RWPE1 (cell line): ENCODE measurements at places on chromosomes 4 and X.

DNA sequence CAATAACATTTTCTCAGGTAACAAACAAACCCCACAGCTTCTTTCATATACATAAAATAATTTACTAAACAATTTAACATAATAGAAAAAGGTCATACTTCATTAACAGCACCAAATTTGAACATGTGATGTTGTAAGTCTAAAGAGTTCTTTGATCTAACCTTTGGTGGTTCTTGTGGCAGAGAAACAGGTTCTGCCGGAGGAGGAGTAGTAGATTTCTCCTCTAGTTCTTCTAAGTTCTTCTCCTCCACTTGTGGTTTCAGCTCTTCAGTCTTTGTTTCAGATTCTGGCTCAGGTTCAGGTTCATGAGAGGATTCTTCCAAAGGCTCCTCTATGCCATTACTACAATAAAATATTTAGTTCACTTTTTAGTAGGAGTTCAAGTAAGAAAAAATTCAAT, 18.3 kb downstream of the G3BP2 start:
- DNase-seq: no peak

GRCh38 chrX:134026565-134027311, 41.3 kb upstream of the GPC3 start:
- DNase-seq: peak; percentile 10

GRCh38 chrX:151397741-151398070, 700 bp downstream of the VMA21 start:
- DNase-seq: no peak

DNA sequence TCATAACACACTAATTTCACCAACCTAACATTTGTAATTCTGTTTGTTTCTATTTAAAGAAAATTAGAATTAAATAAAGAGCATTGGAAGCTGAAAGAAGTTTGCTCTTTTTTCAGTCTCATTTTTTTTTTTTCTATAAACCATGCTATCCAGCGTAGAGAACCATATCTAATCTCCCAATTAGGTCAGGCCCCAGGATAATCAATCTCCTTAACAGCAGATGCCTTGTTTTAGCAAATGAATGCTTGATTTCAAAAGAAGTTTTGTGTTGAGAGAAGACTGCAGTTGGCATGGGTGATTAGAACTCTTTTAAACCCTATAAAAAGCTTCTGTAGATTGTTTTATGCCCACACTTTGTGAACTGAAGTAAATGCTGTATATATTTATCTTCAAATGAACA, 15.6 kb upstream of the MAD2L1 start:
- no peak for DNase-seq

DNA sequence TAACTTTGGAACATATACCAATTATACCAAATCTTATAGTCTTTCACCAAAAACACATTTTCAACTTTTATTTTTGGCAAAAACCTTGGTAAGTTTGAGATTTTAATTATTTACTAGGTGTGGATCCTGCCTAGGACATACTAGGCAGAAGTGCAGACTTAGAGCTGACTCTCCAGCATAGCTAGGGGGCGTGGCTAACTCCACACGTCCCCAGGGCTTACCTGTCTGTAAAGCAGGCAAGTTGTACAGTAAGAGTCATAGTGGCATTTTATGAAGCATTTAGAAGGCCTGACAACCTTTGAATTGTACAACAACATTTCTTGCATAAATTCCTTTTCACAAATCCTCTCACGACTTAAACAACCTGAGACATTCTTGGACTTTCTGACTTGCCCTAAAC, 19.2 kb upstream of the GRPEL1 start:
- no peak for DNase-seq

- DNase-seq: no peak
Observed at GRCh38 chrX:10441464-10441863, 178.9 kb downstream of the MID1 start.

GRCh38 chrX:108353452-108353851, 84.8 kb downstream of the COL4A6 start:
- no peak for DNase-seq

DNA sequence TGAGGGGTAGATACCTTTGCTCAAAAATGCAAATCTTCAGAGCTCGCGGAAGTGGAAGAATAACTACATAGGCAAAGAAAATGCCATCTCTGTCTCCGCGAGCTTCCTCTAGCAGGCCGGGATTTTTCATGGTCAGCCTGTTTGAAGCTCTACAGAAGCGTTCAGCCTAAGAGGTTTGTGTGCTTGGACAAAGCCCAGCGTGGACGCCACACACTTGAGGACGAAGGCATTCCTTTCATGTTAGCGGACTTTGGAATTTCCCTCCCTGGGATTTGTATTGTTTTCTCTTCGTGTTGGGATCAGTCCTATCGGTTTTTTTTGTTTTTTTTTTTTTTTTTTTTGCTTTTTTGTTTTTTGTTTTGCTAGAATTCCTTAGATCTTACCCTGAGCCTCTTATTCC, 53.7 kb downstream of the SMIM31 start:
- no peak for DNase-seq

DNA sequence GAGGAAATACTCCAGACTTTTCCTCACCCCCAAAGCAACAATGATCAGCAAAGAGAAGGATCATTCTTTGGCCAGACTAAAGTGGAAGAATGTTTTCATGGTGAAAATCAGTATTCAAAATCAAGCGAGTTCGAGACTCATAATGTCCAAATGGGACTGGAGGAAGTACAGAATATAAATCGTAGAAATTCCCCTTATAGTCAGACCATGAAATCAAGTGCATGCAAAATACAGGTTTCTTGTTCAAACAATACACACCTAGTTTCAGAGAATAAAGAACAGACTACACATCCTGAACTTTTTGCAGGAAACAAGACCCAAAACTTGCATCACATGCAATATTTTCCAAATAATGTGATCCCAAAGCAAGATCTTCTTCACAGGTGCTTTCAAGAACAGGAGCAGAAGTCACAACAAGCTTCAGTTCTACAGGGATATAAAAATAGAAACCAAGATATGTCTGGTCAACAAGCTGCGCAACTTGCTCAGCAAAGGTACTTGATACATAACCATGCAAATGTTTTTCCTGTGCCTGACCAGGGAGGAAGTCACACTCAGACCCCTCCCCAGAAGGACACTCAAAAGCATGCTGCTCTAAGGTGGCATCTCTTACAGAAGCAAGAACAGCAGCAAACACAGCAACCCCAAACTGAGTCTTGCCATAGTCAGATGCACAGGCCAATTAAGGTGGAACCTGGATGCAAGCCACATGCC, 89.7 kb downstream of the TET2 start:
- DNase-seq: no peak
